ENCODE measurements at places on chromosomes 1 and 21.

DNA sequence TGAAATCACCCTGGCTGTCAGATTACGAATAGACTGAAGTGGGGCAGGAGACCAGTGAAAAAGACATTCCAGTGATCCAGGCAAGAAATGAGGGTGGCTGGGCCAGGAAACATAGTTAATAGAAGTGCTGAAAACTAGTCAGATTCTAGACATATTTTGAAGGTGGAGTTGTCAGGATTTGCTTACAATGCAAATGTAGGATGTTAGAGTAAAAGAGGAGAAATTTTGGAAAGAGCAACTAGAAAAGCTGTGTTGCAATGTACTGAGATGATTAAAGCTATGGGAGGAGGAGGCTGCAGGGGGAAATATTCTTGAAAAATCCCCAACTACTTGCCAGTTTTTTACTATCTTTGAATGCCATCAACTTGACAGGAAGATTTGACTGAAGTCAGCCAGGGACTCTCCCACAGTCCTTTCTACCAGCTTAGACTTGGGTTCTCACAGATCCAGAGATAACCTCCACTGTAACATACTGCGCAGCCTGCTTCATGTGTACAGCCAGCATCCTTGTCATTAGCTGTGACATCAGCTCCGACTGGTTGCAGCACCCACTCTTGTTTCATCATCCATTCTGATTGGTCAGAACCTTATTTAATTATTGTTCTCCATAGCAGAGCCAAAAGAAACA lies 109.7 kb downstream of the TSEN15 start:
- DNase-seq = peak; percentile 2

DNA sequence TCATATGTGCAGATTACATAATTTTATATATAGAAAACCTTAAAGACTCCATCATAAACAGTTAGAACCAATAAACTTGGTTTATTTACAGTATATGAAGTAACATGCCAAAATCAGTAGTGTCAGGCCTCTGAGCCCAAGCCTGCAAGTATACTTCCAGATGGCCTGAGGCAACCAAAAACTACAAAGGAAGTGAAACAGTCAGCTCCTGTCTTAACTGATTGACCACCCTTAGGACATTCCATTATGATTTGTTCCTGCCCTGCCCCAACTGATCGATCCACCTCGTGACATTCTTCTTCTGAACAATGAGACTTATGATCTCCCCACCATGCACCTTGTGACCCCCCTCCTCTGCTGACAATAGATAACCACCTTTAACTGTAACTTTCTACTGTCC lies 630.3 kb downstream of the AMY1C start:
- DNase-seq = no peak

DNA sequence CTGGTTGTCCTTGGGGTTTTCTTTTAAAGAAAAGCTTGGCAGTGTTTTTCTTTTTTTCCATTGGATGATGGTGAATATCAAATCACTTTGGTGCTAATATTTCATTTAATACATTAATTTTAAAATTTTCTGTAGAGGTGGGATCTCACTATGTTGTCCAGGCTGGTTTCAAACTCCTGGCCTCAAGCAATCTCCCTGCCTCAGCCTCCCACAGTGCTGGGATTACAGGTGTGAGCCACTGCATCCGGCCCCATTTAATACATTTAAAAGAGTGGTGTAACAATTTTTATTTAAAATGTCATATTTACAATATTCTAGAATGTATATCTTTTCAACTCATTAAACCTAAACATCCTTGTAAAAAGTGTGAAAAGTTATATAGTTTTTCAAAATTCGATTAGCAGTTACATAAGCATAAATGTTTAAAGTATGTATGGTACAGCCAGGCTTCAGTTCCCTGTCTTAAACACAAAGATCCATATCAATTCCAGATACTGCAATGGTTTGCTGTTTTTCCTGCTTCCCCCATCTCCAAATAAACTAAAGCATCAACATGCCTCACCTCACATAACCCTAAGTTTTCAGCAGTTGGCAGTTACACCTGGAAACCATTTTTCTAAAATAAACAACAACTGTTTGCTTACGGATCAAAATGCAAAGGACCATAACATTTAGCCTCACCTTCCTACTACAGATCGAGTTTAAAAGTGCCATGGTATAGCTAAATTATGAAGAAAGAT lies 8.9 kb upstream of the LGALS8 start:
- no peak for DNase-seq

DNA sequence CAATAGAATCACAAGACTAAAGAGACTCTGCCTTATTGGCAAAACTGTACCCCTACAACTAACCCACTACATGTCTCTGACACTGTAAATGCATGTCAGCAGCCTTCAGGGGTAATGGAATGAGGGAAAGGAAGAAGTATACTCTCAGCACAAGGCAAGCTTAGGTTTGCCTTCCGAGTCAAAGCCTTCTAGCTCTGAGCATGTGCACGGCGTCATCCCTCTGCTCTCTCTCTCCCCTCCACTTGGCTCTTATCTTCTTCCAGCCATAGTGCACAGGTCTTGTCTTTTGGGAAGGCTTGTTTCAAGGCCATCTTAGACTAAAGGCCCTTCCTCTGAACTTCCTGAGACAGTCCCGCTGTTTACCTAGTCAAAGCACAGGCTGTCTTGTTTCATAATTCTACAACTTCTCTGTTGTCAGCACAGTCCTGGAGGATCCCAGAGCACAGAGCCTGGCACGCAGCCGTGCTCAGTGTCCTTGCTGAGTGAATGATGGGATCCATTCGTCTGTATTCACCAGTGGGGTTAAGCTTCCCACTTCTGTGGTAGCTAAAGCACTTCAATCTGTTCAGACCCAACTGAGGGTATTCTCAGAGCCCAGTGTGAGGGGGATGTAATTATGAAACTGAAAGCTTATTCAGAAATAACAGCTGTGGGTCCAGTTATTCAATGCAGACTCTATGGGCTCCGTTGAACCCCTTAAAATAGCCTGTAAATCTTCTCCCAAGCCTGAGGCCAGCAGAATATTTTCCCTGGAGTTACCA lies 166.5 kb upstream of the PLD5 start:
- no peak for DNase-seq

GRCh38 chr1:158286487-158286886 lies 3.2 kb upstream of the CD1C start:
- DNase-seq = no peak

DNA sequence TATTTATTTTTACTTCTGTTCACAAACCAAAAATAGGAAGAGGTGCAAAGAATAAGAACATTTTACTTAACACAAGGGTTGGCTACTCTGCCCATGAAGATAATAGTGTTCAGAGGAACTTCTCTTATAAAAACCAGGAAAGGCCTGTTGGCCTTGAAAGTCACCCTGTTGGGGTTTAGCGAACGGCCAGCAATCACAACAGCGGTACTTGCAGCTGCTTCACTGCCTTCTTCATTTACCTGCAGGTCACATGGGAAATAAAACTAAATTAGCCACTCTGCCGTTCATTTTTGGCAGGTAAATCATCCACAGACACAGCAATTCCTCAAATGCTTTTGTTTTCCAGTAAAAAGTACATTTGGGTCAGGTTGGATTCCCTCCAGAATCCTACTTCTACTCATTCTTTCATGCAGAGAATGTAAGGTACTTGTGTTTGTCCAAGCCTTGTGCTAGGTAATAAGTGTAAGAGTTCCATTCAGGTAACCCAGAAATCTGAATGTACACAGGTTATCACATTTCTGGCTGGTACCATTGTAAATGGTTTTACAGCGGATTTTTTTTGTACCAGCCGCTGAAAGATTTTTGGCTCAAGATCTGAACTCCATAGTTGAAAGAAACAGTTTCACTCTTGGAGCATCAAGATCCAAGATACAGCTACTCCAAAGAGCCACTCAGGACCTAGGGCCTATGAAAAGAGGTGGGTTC lies 13.1 kb downstream of the SERPINC1 start:
- DNase-seq = no peak

DNA sequence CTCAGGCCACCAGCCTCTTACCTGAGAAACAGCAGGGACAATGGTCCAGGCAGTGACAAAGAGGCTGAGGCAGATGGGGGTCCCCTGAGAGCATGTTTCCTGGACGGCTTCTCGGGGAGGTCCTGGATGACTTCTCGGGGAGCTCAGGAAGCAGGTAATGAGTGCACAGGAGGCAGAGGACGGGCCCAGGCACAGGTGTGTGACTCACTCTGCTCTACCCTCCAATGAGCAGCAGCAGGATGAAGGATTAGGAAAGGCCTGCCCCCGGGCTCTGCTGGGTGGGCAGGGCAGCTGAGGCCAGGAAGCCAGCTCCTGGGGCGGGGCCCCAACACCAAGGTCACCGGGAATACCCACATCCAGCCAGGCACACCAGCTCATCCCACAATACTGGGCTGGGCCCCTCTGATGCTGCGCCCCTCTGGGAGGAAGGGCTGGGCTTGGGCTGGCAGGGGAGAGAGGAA lies 17.2 kb upstream of the PTAFR start:
- no peak for DNase-seq

All from stimulated activated CD4-positive, alpha-beta T cell treated with anti-CD3 and anti-CD28 coated beads, Interleukin-4, amount 100 ng/mL, for 1 hour (primary cell).